ENCODE measurements at places on chromosomes 1 and 21. TPM values are rescaled to one million over a fixed set of nuclear protein-coding genes. Genes with fewer than 3 reads are reported as not detected.
A peak's percentile ranks its signal among the peaks of the same experiment; 100 is the strongest.

GRCh38 chr1:51236531-51237350 is 668 bp downstream of the RNF11 start:
- H3K27me3 ChIP-seq = no peaks in the 10 kb centered on the region
- H3K4me3 ChIP-seq = peak overlapping the region; percentile 98
- DNase-seq = peak; percentile 66
- no peaks in the 10 kb centered on the region for H3K4me1 ChIP-seq
- peak overlapping the region; percentile 98 for H3K27ac ChIP-seq

The FAM167B gene
- 2.1 TPM for total RNA-seq

The IPP gene
- 7.2 TPM for total RNA-seq

The GNL2 gene
- 22.2 TPM for total RNA-seq

DNA sequence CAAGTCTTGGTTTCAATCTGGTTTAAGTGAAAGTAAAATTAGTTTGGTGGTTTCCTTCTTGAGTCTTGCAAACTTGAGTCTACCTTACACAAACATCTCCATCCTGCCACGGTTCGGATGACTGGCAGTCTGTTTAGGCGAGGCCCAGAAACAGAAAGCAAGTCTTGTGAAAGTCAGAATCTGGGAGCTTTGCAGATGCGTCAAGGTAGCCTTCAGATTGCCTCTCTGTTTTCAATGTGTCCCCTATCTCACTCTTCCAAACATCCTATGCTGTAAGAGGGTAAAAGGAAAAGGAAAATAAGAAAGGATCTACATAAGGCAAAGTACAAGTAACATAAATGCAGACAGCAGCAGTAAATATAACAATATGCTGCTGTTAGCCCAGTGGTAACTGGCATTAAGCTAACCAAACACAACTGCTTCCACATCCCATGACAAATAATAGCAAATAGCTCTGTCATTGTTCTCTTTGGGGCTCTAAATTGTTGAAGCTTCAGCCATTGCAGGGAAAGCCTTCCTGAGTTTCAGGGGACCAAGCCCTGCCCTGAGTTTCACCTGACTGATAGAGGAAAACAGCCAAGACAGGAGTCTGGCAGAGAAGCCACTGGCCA is 26.2 kb upstream of the C1orf105 start:
- H3K27me3 ChIP-seq = no peaks in the 10 kb centered on the region
- no peaks in the 10 kb centered on the region for H3K36me3 ChIP-seq
- no peak for DNase-seq
- no peak overlapping the region for H3K4me3 ChIP-seq

- H3K4me3 ChIP-seq = peak overlapping the region; percentile 73
- no peaks in the 10 kb centered on the region for H3K27me3 ChIP-seq
- H3K27ac ChIP-seq = peak overlapping the region; percentile 94
- no peak for DNase-seq
- H3K36me3 ChIP-seq = no peaks in the 10 kb centered on the region
Observed at GRCh38 chr1:203796236-203796605, 798 bp downstream of the ZBED6 start.

- no peaks in the 10 kb centered on the region for H3K4me1 ChIP-seq
- no peaks in the 10 kb centered on the region for H3K27me3 ChIP-seq
- no peak overlapping the region for H3K27ac ChIP-seq
- no peaks in the 10 kb centered on the region for H3K36me3 ChIP-seq
Observed at GRCh38 chr1:29397256-29397590, 160.9 kb downstream of the PTPRU start.

- no peak for DNase-seq
- no peaks in the 10 kb centered on the region for H3K4me1 ChIP-seq
Observed at GRCh38 chr1:7298749-7299151, 472.3 kb upstream of the VAMP3 start.

DNA sequence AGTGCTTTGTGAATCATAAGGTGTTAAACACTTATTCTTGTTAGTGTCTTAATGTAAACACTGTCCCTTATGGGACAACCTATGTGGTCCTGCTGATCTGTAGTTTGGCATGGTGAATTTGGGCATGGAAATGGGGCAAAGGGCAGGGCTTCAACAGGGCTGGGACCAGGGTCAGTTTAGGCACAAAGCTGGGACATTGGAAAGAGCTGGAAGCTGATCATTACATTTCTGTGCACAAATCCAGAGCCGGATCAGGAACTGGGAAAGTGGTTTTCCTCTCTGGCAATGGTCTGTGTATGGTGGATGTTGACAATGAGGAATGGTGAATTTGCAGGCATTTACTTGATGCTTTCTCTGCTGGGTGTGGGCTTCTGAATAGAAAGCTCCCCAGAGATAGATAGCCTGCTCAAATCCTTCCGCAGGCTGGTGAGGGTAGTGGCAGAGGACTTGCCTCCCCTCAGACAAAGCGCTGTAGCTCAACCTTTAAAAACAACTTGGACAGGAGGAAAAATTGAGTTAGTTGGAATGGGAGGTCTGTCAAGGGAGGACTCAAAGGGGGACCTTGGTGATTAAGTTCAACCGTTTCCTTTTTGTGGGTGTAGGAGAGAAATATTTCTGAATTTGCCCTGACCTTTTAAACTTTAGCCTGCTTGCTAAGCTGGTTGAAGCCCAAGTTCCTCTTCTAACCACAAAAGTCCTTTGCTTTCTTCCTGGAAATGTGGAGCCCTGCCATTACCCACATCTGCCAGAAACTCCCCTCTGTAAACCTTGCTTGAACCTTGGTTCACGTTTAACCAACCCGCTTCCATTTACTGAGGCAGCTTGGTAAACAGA is 35.3 kb downstream of the HLX start:
- H3K36me3 ChIP-seq = no peaks in the 10 kb centered on the region
- no peaks in the 10 kb centered on the region for H3K4me1 ChIP-seq
- DNase-seq = no peak

The BCAN gene
- not detected for total RNA-seq

The CYP2J2 gene
- total RNA-seq = 100 TPM

DNA sequence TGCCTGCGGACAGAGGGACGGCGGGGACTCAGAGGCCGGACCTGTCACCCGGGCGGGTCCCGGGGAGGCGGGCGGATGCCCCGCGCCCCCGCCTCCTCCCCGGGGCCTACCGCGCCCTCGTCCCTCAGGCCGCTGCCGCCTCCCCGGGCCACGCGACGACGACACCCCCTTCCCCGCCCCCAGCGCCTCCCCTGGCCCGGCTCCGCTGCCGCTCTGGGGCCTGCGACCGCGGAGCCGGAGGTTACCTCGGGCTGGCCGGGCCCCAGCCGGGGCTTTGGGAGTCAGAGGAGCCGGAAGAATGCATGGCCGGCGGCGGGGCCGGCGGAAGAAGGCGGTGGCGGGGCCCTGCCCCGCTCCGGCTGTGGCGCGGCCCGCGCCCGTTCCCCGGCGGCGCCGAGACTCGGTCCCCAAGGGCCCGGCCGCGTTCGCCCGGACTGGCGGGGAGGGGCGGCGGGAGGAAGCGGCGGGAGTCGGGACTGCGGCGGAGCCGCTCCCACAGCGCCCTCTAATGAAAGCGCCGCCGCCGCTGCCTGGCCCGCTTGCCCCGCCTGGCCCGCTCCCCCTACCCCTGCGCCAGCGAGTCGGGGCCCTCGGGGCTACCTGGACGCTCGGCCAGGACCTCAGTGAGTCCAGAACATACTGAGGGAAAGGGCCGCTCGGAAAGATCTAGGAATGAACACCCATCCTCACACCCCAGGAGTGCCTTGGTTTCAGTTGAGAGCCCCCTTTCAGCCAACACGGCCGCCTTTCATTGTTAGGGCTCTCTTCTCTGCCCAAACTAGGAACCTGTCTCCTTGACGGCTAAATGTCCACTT is at the start of gene LPGAT1:
LPGAT1 (minus strand) TSS at position 436 of the 815 bp plus-strand sequence. CDS start 1,467 bp downstream, outside the sequence.
- H3K27me3 ChIP-seq = no peaks in the 10 kb centered on the region
- H3K36me3 ChIP-seq = no peaks in the 10 kb centered on the region
- H3K27ac ChIP-seq = peak within 1 kb of the TSS; percentile 93
- H3K4me1 ChIP-seq = no peaks in the 10 kb centered on the region
- H3K4me3 ChIP-seq = peak within 1 kb of the TSS; percentile 87

GRCh38 chr1:200518524-200518923 is 102.0 kb downstream of the KIF14 start:
- H3K4me3 ChIP-seq = no peak overlapping the region
- H3K36me3 ChIP-seq = no peaks in the 10 kb centered on the region
- H3K27ac ChIP-seq = no peak overlapping the region
- no peaks in the 10 kb centered on the region for H3K27me3 ChIP-seq
- no peak for DNase-seq

The CCDC27 gene
- not detected for total RNA-seq

GRCh38 chr1:56490619-56491018 is 88.7 kb downstream of the PLPP3 start:
- H3K4me1 ChIP-seq = peaks cover 16% of the 10 kb centered on the region
- H3K36me3 ChIP-seq = peaks cover 15% of the 10 kb centered on the region
- no peak overlapping the region for H3K4me3 ChIP-seq
- DNase-seq = no peak
- no peak overlapping the region for H3K27ac ChIP-seq
- no peaks in the 10 kb centered on the region for H3K27me3 ChIP-seq

DNA sequence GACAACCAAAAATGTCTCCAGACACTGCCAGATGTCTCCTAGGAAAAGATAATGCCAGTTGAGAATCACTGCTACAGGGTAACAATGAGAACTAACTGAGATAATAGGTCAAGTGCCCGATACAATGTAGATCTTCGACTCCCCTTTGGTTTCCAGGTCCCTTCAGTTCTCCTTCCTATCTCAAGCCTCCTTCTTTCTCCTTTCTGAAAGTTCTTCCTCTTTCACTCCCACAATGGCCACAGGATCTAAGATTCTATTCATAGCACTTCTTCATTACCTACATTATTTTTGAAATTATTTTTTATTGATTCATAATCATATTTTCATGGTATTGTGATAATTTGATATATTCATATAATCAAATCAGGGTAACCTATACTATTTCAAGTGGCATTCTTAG is 6.3 kb downstream of the PFDN2 start:
- no peaks in the 10 kb centered on the region for H3K36me3 ChIP-seq
- H3K4me3 ChIP-seq = no peak overlapping the region
- no peaks in the 10 kb centered on the region for H3K4me1 ChIP-seq
- H3K27me3 ChIP-seq = no peaks in the 10 kb centered on the region
- H3K27ac ChIP-seq = no peak overlapping the region

The ATP6V1G3 gene
- total RNA-seq = not detected

The KRTAP19-3 gene
- total RNA-seq = not detected

DNA sequence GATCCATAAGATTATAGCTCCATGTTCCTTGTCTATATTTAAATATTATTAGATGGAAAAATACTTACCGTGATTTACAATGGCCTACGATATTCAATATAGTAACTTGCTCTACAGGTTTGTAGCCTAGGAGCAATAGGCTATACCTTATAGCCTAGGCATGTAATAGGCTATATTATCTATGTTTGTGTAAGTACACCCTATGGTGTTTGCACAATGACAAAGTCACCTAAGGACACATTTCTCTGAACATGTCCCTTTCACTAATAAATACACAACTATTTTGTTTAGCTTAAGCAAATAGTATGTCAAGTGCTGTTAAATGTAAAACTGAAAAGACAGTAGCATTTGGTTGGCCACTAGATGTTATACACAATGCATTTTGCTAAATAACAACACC is 248.9 kb upstream of the ADGRL4 start:
- no peak overlapping the region for H3K27ac ChIP-seq
- H3K4me3 ChIP-seq = no peak overlapping the region
- no peaks in the 10 kb centered on the region for H3K27me3 ChIP-seq
- H3K4me1 ChIP-seq = no peaks in the 10 kb centered on the region
- H3K36me3 ChIP-seq = no peaks in the 10 kb centered on the region

DNA sequence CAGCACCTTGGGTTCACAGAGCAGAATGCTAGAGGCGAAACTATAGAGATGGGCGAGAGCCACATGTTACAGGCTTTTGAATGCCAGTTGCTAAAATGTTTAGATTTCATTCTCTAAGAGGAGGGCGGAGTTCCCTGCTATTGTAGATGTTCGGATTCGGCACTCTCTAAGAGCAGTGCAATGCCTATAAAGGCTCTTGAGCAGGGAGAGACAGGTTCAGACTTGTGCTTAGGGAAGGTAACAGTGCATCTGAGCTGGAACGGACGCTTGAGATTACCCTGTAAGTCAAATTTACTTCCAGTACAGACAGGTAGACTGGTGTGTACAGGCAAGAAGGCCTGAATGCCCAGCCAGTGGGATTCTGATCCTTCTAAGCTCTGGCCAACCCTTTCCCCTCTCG is 15.3 kb downstream of the LURAP1 start:
- DNase-seq = no peak
- no peak overlapping the region for H3K4me3 ChIP-seq
- no peaks in the 10 kb centered on the region for H3K4me1 ChIP-seq
- H3K27ac ChIP-seq = no peak overlapping the region
- H3K27me3 ChIP-seq = no peaks in the 10 kb centered on the region

GRCh38 chr21:45996311-45997204 is 15.0 kb downstream of the COL6A1 start:
- no peak overlapping the region for H3K4me3 ChIP-seq
- no peak for DNase-seq
- no peaks in the 10 kb centered on the region for H3K4me1 ChIP-seq

The SPRR2G gene
- not detected for total RNA-seq

GRCh38 chr1:47563201-47563600 is 125.4 kb downstream of the FOXD2 start:
- no peak overlapping the region for H3K27ac ChIP-seq
- DNase-seq = no peak

The POU3F1 gene
- not detected for total RNA-seq

The KCNA2 gene
- total RNA-seq = 0.78 TPM

DNA sequence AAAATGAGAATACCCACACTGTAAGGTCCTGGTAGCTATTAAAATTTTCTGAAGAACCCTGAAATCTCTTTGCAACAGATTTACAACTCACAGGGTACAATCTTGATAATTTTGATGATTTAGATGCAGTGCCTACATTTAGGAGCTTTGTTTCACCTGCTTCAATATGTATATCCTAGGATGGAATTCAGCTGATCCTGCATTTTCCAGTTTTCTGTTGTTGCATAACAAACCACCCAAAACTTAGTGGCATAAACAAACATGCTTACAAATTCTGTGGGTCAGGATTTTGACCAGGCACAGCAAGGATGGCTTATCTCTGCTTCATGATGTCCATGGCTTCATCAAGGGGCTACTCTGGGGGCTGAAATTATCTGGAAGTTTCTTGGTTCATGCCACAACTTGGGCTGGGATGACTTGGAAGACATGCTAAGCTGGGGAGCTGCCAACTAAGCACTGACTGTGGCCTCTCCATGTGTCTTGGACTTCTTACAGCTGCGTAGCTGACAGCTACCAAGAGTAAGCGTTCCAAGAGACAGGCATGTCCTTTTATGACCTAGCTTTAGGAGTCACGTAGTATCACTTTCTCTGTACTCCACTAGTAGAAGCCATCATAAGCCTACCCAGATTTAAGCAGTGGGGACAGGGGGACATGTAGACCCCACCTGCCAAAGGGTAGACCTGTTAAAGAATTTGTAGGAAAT is 108.5 kb downstream of the CACHD1 start:
- H3K4me1 ChIP-seq = no peaks in the 10 kb centered on the region
- no peaks in the 10 kb centered on the region for H3K36me3 ChIP-seq
- DNase-seq = no peak
- H3K4me3 ChIP-seq = no peak overlapping the region
- H3K27me3 ChIP-seq = no peaks in the 10 kb centered on the region

DNA sequence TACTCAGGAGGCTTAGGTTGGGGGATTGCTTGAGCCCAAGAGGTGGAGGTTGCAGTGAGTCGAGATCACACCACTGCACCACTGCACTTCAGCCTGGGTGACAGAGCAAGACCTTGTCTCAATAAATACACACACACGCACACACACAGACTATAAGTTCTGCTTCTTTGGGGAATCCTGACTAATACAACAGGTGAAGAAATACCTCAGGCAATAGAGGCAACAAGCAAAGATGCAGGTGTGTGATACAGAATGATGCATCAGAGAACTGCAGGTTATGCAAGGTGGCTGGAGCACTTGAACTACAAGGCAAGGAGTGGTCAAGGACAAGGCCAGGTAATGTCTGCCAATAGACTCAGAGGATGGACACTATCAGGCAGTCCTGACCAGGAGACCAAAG is 117.6 kb upstream of the ZNF678 start:
- H3K27ac ChIP-seq = no peak overlapping the region
- DNase-seq = no peak
- no peaks in the 10 kb centered on the region for H3K36me3 ChIP-seq
- H3K27me3 ChIP-seq = no peaks in the 10 kb centered on the region
- no peak overlapping the region for H3K4me3 ChIP-seq

Measured in right atrium auricular region (tissue), 2 donors.